ENCODE measurements at places on chromosomes 16 and 17.
A peak's percentile ranks its signal among the peaks of the same experiment; 100 is the strongest.

DNA sequence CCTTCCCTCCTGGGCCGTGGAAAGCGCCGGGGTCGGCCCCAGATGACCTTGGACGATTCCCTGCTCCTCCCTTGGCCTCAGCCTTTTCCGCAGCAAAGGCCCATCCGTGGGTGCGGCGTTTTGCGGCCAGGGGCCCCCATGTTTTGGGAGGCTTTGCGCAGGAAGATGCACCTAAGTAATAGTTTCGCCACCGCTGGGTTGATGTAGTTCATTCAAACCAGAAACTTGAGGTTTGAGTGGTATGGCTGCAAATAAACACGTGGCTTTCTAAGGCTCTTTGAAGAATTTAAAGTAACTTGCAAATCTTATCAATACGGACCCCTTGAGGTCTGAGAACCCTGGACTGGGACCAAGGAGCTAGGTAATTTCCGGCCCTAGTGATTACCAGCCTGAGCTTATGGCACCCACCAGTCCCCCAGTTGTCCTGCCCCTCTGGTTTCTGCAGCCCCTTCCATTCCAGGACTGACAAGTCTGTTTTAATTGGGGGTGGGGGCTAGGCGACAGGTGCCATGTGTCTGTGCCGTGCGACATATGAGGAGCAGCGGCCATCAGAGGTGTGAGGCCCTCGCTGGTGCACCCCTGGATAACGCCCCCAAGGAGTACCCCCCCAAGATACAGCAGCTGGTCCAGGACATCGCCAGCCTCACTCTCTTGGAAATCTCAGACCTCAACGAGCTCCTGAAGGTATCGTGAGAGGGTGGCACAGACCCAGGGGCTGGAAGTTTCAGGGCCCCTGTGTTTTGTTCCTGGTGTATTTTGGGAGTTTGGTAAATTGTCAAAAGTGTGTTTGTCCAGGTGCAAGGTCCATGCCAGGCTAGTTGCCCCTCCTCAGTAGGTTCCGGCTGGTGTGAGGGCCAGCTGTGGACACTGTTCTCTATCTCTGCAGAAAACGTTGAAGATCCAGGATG is 834 bp downstream of the MRPL12 start:
- DNase-seq, result no peak

DNA sequence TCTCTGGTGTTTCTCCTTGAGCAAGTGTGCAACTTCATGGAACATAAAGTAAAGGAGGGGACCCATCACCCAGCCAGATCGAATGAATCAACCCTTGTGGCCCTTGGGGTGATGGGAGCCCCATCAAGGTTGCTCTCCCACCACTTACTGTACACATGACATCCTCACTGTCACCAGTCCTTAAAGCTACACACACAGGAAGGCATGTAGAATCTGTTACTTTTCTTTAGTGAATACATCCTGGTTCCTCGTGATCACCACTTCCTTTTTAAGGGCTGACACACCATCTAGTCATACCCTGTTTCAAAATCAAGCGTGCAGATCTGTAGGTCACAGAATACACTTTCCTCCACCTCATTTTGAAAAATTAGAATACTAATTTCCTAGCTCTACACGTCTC is 22.6 kb upstream of the MPHOSPH6 start:
- DNase-seq, result no peak

DNA sequence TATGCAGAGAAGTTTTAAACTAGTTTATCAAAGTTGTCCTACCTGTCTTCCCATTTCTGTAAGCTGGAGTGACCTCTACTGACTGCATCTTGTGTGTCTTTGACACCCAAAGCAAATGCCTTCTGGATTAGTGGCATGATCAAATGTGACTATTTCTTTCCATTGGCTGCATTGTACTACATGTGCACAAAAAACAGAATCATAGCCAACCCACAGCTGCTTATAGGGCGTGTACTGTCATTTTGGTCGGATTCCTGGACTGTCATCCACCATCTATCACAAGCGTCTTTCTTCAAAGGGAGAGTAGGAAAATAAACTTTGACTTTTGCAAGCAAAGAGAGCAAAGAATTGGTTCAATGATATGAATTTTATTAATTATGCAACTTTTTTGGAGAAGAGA is 310.6 kb downstream of the MAP2K6 start:
- no peak for DNase-seq

GRCh38 chr17:49524473-49525359 is 29.6 kb downstream of the NGFR start:
- DNase-seq, result no peak

DNA sequence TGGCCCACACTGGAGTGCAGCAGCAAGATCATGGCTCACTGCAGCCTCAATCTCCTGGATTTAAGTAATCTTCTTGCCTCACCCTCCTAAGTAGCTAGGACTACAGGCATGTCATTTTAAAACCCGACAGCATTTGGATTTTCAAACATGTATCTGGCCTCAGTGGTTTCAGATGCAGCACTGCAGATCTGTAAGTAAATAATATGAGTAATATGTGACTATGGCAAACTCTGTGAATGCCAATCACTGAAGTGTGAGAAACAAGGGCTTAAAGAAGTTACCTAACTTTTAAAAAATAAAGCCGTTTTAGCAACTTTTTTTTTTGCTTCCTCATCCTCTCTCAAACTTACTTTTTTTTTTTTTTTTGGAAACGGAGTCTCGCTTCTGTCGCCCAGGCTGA is 11.9 kb downstream of the CEP20 start:
- peak; percentile 69 for DNase-seq

GRCh38 chr17:80813318-80813717 is 178.3 kb upstream of the CHMP6 start:
- DNase-seq, result no peak

DNA sequence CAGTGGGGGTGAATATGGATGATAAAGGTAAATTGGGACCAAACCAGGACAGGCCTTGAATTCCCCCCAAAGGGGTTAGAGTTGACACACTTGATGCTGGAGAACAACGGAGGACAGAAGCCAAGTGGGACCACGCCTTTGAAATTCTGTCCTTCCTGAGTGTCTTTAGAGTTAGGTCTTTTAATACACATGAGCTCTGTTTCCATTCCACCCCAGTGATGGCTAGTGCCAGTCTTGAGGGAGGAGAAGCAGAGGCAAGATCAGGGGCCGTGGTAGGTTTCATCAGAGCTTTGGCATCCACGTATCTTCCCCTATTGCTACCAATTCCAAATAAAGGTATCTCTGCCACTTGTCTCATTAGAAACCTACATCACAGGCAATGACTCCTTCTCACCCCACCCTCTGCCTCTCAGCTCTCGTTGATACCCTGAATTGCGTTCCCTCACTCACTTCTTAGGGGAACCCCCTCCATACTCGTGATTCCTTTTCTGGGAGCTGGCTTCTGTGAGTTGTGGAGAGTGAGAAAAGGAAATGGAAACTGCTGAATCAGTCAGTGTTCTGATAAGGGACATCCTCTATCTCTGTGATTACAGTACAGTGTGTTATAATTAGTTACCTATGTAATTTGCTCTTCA is 2.4 kb upstream of the CCL3L1 start:
- DNase-seq, result no peak

DNA sequence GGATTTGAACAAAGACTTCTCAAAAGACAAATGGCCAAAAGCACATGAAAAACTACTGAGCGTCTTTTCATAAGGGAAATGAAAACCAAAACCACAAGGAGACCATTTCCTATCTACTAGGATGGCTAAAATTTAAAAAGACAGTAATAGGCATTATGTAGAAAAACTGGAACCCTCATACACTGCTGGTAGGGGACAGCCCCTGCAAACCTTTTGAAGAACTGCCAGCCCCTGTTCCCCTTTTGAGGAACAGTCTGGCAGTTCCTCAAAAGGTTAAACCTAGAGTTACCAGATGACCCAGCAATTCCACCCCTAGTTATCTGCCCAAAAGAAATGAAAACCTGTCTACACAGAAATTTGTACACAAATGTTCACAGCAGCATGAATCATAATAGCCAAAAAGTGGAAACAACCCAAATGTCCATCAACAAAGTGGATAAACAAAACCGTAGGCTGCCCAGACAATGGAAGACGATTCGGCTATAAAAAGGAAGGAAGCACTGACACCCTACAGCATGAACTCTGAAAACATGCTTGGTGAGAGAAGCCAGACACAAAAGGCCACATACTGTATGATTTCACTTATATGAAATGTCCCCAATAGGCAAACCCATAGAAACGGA is 22.9 kb downstream of the CDIP1 start:
- no peak for DNase-seq

- no peak for DNase-seq
Observed at GRCh38 chr16:49189286-49189685, 92.4 kb downstream of the CBLN1 start.

DNA sequence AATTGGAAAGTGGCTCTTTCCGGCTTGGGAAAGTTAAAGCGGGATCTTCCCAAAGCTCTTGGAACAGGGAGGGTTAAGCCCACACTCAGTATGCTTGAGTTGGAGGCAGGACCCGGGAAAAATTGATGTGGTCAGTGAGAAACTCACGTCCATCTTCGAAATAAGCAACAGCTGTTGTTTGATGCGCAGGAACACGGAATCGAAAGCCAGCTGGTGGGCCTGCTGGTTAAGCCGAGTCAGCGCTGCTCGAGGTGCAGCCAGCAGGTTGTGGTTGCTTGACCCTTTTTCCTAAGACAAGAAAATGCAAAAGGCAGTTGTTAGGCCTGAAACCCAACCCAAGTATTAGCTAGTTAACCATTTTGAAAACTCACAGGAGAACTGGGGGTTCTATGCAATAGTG is 49.4 kb downstream of the COG7 start:
- DNase-seq, result no peak

DNA sequence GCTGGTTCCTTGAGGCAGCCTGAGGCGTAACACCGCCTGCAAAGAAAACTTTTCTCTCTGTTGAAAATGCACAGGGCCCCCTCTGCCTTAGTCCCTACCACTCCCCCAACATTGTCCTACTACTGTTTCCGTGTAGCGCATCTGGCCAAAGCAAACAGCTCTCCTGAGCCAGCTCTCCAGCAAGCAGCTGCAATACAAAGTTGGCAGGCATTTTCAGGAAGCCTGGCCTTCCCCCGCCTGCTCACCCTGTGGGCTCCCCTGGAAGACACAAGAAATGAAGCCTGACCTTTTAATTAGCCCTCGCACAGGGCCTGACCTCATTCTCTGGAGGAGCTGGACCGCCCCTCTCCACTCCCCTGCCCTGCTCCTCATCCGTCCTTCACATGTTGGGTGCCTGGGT is 66.7 kb downstream of the SOX9 start:
- DNase-seq, result no peak

DNA sequence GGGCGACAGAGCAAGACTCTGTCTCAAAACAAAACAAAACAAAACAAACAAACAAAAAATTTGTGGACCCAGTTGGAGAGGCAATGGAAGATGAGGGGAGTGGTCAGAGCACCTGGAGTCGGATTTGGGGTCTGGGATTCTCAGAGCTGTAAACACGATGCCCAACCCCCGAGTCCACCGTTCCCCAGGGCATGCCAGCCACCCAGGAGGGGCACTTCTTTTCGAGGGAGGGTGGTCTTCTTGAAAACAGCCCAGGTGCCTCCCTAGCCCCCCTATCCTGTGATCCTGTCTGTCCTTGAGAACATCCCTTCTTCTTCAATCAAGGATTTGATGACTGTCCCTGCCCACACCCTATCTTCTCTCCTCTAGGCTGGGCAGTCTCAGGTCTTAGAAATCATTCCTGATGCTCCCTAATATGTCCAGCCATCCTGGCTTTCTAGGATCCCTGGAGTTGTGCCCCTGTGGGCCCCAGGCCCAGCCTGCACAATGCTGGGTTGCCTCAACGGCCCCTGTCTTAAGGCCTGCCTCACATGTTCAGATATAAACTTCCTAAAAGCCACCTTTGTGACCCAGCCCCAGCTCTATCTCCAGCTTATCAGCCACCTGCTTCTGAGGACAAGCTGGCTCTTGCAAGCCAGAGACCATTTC is 3.1 kb upstream of the SLC13A2 start:
- DNase-seq, result no peak

DNA sequence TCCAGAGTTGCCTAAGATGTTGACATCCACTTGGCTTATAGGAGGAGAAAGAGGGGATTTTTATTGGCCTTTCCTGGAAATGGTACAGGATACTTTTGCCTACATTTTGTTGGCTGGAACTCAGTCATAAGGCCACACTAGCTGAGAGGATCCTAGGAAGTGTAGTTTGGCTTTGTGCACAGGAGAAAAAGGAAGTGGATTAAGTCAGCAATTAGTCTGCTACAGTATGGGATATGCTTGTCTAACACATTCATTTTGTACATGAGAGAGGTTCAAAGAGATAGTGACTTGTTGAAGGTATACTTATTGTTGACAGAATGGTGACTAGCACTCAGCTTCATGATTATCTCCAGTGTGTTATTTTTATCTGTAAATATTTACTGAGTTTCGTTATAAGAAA is 10.3 kb downstream of the UTP18 start:
- no peak for DNase-seq

DNA sequence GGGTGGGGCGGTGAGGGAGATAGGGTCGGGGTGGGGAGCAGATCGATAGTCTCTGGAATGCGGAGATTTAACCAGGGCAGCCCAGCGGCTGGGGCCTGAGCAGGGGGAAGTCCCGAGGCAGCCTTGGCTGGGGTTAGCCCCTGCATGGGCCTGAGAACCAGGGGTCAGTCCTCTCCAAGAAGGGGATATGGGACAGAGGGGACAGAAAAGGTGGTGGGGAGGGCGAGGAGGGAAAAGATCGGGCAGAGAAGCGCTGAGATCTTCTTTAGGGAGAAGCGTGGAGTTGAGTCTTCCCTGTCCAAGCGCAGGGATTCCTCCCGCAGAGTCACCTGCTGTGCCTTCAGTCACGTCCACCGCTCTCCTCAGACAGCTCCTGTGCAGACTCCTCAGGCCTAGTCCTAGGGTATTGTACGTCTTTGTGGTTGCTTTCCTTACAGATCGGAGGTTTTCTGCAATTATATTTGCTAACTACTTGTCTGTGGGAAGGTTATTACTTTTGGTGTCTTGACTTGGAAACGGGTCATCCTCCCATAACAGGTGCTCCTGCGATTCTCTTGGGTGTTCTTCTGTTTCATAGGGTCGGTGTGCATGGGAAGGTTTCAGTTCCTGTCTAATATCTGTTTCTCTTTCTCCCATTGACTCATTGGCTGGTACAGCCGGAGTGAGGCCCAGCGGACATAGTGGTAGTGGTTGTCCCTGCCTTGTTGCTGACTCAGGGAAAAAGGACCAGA is 952 bp downstream of the CD300A start:
- DNase-seq, result no peak

GRCh38 chr16:71426880-71427615 is 14.8 kb downstream of the TLE7 start:
- DNase-seq, result no peak

DNA sequence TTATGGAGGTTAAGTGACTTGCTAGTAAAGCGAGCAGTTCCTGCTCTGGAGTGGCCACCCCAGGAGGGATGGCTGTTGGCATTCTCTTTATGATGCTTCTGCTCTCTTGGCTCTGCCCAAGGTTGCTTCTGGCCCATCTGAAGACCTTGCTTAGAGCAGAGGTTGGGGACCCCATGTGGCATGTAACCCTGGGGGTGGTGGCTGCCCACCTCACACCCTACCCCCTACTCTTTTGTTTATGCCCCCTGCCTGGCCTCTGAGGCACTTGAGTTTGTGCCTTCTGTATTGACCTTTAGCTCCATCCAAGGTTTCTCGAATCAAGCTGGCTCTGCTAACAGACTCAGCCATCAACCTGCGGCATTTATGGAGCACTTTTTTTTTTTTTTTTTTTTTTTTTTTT is 214.6 kb downstream of the MSI2 start:
- no peak for DNase-seq

GRCh38 chr17:33234930-33235685 is 58.0 kb downstream of the ASIC2 start:
- DNase-seq, result peak; percentile 62
